NCI-H1436 treated with DMSO at 0.1 percent for 48 hours (cell line): ENCODE measurements at places on chromosomes 12 and 14.
A peak's percentile ranks its signal among the peaks of the same experiment; 100 is the strongest.

DNA sequence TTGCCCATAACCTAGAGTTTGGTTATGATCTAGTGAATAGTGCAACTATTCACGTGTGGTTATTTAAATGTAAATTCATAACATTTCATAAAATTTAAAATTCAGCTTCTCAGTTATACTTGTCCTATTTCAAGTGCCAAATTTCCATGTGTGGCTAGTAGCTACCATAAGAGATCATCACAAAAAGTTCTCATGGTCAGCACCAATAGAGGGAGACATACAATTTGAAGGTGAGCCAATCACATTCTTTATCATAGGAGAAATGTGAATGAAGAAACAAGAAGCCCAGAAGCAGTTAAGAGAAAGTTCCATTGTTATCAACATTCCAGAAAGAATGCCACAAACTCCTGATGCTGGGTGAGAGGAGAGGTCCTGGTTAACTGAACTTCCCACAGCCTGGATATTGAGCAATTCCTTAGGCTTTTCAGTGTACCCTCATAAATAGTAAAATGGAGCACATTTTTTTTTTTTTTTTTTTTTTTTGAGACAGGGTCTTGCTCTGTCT is 892.9 kb upstream of the USP15 start:
- no peak for DNase-seq

GRCh38 chr12:21509768-21510167 is 8.2 kb downstream of the GOLT1B start:
- no peak for DNase-seq

DNA sequence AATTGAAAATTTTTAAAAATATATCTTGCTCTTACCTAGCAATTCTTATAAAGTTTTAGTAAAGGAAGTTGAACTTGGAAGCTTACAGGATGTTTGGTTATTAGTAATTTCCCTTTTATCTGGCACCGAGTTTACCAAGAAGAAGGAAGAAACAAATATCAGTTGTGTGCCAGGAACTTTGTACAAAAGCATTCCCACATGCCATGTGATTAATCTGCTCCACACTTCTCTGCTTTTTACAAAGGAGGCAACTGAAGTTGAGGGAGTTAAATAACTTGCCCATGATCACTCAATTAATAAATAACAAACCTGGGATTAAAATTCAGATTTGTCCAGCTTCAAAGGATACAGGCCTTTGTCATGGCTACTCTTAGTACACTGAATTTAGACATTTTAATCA is 122.5 kb upstream of the BCAT1 start:
- DNase-seq, result no peak

- DNase-seq, result no peak
Measured at GRCh38 chr14:93928184-93929047, 1.3 kb downstream of the FAM181A start.

DNA sequence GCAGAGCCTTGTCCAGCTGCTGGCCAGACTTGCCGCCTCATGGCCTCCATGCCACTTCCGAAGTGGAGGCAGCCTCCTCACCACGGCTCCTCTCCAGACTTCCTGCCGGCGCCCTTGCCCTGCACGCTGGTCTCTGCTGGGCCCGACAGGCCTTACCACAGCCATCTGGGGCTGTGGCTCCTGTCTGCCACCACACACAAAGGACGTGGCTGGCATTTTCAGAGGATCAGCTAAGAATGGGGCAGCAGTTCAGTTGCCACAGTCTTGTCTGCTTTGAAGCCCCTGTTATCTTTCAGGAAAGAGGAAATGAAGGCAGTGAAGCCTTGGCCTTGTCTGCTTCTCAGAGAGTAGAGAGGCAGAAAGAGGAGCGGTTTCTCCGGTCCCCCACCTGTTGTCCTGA is 178.0 kb upstream of the FKBP4 start:
- no peak for DNase-seq

GRCh38 chr14:80988735-80989429 is 33.5 kb downstream of the TSHR start:
- DNase-seq, result no peak

DNA sequence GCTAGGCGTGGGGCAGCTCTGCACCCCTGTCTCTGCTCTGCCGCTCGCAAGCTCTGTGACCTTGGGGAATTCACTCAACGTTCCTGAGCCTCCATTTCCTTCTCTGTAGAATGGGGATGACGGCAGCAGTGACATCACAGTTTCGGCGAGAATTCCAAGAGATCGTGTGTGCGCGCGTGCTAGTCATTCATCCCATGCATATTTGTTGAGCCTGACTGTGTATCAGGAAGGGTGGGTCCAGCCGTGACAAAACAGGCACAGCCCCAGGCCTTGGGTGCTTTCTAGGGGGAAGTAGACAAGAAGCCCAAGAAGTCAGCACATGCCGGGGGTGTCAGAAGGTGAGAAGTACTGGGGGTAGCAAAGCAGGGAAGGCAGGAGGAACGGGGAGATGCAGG is 145.6 kb upstream of the NCOR2 start:
- no peak for DNase-seq

DNA sequence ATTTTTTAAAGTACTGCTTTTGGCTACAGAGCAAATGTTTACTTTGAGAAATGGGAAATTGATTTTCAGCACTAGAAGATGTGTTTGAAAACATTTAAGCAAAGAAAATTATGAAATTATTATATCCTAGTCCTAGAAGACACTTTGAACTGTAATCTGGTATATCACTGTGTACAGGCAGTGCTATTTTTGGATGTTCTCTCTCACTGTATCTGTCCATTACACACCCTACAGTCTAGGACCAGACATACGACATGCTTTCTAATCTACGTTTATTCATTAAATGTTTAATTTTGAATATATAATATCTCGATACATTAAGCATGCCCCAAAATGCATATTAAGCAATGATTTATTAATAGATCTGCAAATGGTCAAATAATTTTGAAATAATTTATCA is 82.5 kb downstream of the ST8SIA1 start:
- no peak for DNase-seq

GRCh38 chr12:122861587-122861970 is 26.3 kb downstream of the HIP1R start:
- DNase-seq, result no peak

- no peak for DNase-seq
Measured at GRCh38 chr12:64385019-64385418, 5.5 kb downstream of the C12orf56 start.

- DNase-seq, result no peak
Measured at GRCh38 chr12:121668750-121669520, 519 bp downstream of the MORN3 start.

DNA sequence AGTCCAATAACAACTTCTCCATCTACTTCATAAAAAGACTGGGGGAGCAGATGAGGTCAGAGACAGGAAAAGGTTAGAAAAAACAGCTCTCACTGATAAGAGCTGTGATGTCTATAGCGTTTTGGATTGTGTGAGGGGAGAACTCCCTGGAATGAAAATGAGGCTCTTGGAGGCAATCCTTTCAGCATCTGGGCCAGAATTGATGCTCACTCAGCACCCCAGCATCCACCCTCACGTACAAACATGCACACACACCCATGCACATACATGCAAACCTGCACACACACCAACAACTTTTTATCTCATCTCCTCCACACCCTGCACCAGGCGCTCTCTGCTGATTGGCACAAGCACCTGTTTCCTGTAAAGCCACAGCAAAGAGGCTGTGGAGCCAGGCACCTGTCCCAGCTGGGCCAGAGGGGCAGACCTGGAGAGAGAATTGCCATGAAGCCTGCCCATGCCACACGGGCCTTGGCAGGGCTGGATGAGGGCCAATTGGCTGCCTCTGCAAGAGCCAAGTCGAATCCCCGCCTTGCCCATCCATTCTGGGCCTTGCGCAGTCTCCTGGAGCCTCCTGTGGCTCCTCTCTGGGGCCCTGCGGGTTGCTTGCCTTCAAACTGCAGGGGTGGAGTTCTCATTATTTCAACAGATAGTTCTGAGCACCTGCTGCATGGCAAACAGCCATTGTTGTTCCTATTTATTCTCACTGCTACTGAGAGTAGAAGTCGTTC is 53.1 kb downstream of the SYNE3 start:
- DNase-seq, result peak; percentile 38

GRCh38 chr12:15033641-15034040 is 60.8 kb downstream of the PDE6H start:
- no peak for DNase-seq

DNA sequence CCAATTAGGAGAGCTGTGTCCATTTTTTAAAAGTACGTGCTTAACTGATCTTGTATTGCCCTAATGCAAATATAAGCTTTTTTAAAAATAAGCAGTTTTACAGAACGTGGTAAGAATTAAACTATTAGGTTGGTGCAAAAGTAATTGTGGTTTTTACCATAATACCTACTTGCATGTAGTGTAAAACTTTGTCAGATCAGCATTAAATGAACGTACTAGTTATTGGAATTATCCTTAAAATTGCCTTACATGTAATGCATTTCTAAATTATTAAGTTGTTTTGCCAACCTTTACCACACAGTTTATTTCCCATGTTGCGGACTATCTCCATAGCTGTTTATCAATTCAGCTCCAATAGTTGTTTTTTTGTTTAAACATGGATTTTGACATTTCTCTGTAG is 10.9 kb downstream of the CAND1 start:
- no peak for DNase-seq

GRCh38 chr12:58766513-58766870 is 153.8 kb downstream of the LRIG3 start:
- DNase-seq, result no peak

DNA sequence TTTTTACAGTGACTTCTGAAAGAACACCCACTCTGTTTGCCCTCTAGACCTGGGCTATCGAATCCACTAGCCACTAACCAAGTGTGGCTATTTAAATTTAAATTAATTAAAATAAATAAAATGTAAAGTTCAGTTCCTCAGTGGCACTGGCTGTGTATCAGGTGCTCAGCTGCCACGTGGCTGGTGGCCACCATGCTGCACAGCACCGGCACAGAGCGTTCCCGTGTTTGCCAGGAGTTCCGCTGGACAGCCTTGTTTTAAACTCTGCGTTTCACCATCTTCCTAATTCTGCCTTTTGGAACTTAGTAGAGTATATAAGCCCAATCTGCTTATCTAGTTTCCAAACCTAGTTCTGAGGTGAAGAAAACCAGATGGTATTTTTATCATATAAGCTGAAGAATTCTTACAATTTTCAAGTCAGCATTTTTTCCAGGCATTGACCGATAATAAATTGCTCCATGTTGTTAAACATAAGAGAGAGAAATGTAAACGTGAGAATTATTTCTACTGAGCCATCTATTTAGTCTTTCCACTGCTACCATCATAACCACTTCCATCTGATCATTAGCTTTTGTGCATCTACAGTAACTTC is 339.0 kb downstream of the CACNA1C start:
- no peak for DNase-seq

DNA sequence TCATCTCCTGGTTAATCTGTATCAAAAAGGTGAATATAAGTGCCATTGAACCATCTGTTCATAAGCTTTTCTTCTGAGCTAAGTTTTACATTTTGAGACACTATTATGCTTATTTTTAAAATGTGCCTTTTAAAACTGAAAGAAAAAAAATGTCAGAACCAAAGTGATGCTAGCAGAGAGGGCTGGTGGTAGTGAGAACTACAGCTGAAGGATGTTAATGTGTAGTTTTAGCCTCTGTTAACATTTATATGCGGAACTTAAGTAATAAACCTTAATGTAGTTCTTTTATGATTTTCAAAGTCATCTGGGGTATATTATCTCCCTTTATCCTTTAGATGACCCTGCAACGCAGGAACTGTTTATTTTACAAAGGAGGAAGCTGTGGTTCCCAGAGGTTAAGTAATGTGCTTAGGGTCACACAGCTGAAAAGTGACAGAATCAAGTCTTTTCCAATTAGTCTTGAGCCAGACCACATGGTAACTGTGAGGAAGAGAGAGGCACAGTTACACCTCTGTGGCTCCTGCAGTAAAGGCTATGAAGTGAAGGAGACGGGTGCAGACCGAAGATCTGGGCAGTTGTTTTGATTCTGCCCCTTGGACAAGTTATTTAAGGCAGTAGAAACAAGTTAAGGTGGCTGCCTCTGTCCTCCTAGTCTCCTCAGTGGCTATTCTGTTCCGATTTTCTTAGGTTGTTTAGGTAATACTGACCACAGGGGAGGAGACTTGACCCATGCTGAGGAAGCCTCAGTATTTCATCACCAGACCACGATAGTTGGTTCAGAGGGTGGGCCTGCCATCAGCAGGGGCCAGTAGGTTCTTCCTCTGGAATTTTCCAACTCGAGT is 23.9 kb downstream of the GNG2 start:
- no peak for DNase-seq

- no peak for DNase-seq
Measured at GRCh38 chr14:30656190-30656632, 34.1 kb downstream of the SCFD1 start.

- DNase-seq, result peak; percentile 80
Measured at GRCh38 chr12:46473634-46474329, 101.2 kb upstream of the SLC38A2 start.

DNA sequence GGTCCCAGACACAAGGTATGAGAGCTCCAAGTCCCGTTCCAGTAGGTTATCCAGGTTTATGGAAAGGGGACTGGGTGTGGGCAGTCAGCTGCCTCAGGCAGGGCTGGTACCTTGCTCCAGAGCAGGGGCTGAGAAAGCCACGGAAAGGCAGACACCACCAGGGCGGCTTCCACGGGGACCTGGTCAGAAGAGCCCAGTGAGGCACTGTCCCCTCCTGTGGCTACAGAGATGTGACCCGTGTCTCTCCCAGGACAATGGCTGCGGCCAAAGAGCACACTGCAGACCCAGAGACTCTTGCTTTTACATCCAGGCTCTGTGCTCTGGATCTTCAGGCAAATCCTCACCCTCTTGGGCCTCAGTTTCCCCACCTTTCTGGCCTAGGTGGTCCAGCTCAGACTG is 8.8 kb downstream of the SERPINA4 start:
- DNase-seq, result no peak

GRCh38 chr12:99334285-99335056 is 313.1 kb upstream of the GARIN6 start:
- no peak for DNase-seq

- no peak for DNase-seq
Measured at GRCh38 chr12:5076761-5077160, 33.1 kb downstream of the KCNA5 start.

DNA sequence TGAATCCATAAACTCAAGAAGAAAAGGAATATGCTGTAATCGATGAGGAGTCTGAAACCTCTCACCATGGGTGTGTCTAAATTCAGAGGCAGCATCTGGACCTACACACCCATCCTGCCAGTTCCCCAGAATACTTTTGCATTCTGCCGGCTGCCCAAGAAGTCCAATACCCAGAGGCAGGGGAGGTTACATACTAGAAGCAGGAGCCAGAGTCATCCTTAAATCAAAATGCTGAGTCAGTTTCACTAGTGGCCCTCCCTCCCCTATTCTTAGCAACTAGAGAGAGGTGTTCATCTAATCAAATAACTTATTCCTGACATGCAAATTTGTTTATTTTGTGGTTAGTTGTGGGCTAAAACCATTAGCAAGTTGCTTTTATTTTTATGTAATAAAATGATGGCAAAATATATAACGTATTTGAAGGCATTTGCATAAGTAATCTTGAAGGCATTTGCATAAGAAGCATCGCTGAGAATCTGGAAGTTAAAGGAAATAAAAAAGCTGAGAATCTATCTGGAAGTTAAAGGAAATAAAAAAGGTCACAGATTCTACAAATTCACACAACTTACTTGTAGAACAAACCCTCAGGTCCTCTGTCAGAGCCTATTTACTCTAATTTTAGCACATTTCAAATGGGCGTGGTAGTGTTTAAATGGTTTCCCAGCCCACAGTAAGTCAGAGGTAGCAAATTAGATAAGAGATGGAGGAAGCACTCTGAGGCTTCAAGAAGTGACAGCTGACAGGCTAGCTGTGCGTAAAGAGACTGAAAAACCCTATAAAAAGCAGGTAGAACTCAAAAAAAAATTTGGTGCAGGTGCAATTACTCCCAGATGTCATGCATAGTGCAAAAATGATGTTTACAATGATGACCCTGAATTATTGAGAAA is 7.8 kb downstream of the BHLHE41 start:
- no peak for DNase-seq
